AG09309 (cell line): ENCODE measurements at places on chromosomes 12 and 14.

DNA sequence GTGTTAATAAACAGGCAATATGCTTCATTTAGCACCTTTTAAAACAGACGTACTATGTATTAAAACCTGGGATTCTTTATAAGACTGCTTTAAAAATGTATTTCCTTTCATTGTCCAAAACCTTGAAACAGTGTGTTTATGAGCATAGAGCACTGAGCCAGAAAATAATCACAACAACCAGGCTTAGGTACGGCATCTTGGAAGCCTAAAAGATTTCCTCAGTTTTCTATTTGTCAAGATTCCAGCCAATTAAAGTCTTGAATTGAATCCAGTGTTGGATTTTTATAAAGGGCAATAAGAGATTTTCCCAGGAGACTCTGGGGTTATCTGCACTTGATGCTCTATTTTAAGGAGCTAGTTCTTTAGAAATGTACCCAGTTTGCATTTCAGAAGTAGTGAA lies 80.3 kb downstream of the GRIP1 start:
- no peak for DNase-seq

- no peak for DNase-seq
Measured at GRCh38 chr12:94297876-94298505, 149.6 kb downstream of the PLXNC1 start.

DNA sequence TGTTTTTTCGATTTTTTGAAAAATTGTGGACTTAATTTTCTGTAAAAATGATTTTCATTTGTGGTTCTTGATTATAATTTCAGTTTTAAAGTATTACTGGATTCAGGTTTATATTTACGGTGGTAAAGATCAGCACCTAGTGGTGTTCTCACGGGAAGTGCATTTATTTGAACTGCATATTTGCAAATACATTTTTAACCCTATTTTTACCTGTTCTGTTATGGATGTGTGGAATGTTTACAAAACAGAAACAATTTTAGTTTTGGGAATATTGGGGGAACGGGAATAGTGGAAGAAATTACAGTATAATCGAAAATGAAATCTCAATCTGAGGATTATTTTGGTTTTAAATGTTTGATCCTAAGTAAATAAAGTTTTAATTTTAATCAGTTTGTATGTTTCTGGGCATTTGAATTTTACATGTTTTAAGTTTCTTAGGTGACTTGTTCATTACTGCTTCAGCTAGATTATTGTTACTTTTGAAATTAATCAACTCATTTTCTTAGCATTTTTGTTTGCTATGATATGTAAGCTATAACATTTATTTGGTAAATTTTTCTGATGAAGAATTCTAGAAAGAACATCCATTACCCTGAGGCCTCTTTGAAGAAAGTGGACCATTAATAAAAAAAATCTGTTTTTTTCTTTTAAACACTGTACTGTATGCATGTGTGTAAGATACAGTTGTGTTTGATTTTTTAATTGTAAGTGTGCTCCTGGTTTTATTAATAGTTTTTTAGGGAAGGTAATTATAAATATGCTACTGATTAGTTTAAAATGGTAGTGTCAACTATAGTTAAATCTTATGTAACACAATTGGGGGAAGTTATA lies 942 bp downstream of the ATF7IP start:
- no peak for DNase-seq

DNA sequence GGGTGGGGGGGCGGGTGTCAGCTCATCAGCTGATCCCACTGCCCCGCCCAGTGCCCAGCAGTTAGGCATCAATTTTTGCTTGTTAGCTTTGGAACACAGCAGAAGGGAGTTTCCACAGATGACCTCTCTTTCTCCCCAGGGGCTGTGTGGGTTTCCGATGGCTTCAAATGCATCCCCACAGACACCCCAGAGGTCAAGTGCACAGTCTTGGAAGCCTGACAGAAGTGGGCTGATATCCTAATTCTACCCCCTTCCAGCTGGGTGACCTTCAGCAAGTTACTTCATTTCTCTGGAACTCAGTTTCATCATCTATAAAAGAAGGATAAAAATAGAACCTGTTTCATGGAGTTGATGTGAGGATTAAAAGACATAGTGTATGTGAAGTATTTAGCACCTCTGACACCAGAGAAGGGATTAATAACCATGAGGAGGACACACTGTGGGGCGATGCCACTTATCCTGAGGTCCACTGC lies 22.0 kb downstream of the TTC9 start:
- peak; percentile 4 for DNase-seq

GRCh38 chr12:116642683-116643082 lies 83.5 kb downstream of the MAP1LC3B2 start:
- no peak for DNase-seq

- DNase-seq, result no peak
Measured at GRCh38 chr14:96294246-96294645, 38.2 kb downstream of the BDKRB1 start.

DNA sequence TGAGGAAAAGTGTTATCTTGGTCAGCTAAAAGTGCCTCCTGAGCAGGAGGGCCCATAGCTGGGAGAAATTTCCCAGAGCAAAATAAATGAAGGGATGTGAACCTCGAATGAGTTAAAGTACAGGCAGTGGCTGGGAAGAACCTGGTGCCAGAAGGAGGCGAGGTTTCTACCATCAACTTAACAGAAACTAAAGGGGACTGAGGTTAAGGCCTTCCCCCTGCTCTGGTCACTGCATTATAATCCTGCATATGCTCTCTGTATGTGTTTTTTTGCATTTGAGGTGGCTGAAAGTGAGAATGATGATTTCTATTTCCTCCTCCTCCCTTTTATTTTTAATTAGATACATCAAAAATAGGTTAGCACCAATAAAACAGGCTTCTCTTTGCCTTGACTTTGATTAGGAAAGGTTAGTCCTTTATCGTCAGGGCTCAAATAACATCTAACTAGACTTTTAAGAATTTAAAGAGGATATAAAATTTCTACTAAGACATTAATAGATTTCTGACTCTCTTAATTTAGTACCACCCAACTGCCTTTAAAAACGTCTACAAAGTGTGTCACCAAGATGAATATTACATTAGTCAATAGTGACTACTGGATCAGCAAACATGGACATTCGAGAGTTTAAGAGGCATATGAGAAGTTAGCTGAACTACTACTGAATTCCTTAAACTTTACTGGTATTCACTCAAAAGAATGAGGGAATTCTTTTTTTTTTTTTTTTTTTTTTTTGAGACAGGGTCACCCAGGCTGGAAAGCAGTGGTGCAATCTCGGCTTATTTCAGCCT lies 49.2 kb downstream of the GALNT4 start:
- no peak for DNase-seq

- no peak for DNase-seq
Measured at GRCh38 chr14:66944872-66945271, 244.4 kb upstream of the GARIN2 start.

DNA sequence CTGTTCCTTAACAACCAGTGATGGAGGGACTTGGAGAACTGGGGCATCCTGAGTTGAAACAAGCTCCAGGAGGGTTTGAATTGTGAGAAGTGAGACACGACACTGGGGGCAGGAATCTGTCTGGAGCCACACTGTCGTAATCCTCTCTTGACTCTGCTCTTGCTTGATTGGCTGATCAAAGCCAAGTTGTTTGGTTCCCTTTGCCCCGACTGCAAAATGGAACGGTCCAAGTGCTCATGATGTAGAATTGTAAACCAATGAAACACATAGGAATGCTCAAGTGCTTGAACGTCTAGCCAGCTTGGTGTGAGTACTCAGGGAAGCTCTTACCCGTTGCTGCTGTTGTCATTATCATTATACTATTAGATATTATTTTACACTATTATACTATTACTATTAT lies 98.1 kb downstream of the TMEM132C start:
- DNase-seq, result no peak

DNA sequence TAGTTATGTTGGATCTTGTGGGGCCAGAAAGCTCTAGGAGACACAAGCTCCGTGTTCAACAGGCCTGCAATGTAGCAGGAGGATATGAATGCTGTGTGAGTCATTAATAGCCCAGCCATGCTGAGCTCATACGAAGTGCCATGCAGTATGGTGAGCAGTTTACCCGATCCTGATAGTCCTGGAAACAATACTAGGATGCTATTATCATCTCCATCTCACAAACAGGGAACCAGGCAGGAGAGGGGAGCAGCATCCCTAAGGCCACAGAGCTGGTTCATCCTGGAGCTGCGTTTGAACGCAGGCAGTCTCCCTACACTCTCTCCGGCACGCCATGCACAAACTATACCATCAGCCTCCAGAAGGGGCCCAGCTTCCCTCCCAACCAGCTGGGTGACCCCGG lies 20.5 kb downstream of the TTC7B start:
- peak; percentile 59 for DNase-seq

GRCh38 chr12:64256166-64256800 lies 34.2 kb upstream of the KICS2 start:
- DNase-seq, result peak; percentile 23

DNA sequence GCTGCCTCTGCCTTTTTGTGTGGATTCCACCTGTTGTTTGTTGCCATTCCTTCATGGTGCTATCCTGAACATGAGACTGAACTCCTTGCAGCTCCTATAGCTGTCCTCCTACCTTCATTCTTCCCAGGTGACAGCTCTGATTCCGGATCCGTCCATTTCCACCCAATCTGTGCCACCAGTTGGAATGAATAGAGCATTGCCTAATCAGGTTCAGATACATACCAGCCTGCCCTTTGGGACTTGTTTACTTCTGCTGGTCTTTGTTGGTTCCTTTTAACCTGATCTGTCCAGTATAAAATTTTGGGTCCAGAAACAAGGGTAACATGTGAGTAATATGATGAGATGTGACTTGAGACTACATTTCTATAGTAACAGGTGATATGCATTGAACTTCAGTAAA lies 136.3 kb upstream of the IGF1 start:
- DNase-seq, result no peak

DNA sequence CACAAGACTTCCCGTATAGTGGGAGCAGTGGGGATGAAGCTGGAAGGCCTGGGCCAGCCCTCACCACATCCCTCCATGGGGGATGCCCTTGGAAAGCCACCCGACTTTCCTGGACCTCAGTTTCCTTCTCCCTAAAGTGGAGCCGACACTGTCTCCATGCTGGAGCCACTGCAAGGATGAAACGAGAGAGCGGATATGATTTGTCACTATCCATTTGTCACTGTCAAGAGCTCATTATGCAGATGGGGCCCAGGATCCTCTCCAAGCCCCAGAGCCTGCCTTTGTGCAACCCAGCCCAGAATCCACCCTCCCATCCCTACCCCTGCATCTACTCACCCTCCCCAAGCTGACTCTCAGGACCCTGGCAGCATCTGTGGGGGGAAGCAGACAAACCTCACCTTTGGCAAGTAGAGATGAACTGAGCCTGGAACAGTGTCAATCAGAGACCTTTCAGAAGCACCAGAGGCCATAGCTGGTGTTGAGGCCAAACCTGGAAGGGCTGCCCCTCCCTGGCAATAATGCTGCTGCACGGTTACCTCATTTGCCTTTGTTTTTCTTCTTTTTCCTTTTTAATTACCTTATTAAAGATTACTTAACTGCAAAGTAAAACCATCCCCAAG lies 287.7 kb upstream of the RTL1 start:
- no peak for DNase-seq

DNA sequence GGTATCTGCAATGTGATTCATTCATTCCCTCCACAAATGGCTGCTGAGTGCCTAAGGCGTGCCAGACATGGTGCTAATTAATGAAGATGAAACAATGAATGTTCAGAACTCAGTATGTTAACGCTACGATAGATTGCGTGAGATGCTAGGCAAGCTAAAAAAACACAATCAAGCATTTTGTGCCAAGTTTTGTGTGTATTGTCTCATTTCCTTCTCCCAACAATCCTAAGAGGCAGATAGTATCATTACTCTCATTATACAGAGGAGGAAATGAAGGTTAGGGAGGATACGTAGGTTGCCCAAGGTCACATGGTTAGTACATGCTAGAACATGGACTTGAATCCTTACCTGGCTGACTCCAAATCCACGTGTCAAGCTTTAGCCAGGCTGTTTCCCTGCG lies 264.4 kb downstream of the EFCAB11 start:
- DNase-seq, result no peak

DNA sequence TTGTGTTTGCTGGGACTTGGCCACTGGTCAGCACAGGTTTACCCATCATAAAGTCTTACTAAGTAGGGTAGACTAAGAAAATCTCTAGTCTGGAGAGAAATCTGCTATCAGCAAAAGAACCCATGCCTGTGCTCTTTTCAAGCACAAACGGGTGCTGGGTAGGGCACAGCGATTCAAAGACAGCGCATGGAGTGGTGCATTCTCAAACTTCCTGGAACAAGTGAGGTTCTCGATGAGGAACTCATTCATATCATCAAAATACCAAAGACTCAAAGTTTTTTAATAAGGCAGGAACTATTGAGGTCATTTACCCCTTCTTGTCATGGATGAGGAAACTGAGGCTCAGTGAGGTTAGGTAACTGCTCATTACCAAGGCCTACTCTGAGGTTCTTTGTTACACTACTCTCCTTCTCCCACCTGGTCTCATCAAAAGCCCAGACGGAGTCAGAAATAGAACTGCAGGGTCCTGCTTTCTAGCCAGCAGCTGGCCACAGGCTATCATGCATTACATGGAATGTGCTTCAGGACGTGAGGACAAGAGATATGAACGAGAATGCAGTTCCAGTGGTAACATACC lies 390.3 kb downstream of the ZFP36L1 start:
- DNase-seq, result no peak

DNA sequence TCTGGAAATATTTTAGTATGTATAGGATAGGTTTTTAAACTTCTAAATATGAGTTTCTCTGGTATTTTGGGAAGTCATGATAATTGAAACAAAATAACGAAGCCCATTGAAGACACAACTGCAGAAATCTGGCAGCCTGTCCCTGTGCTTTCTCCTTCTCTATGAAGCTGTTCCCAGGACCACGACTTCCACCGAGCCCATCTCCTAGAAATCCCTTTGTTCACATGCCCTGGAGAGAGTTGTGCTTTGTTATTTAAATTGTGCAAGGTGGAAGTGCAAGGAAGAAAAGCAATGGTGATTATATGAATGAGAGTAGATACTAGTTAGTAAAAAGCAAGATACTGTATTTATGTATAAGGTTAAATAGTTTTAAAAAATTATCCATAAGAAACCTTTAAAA lies 32.2 kb downstream of the STK38L start:
- DNase-seq, result no peak

DNA sequence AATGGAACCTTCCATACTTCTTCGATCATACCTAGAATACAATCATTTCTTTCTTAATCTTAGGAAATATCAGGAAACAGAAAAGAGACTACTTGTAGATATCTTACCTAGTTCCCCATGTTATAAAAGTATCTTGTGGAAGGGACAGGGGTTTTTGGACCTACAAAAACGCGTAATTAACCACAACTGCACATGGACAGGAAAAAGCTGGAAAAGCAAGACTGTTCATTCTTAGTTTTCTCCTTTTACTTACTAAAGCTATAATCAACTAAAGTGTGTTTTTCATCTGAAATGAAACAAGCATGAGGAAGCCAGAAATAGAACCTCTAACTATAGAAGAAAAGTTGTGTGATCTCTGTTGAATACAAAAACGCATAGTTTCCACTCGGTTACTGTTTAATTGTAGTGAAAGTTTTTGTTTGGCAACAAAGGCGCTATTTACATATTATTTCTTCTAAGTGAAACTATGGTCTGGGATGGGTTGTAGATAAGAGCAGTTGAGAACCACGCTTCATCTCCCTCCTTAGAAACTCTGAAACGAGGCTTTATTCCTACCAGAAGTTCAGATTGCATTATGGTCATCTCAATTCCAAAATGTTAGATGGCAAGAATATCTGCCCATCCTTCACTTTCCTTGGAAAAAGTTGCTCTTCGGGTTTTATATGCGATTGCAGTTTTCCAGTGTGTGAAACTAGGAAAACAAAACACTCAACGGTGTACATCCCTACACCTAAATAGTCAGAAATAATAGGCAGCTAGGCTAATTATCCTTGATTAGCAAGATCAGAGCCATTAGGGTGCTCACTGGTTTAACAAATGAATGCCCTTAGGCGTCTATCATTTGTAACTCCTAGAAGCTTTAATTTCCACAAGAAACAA lies 1.1 kb downstream of the BCAT1 start:
- DNase-seq, result no peak

GRCh38 chr12:4303750-4304149 lies 17.3 kb upstream of the TIGAR start:
- DNase-seq, result no peak
